Heart left ventricle (tissue), 16 donors: ENCODE measurements at places on chromosomes 2 and 18. TPM values are rescaled to one million over a fixed set of nuclear protein-coding genes. Genes with fewer than 3 reads are reported as not detected.

- DNase-seq = no peak
Measured at GRCh38 chr2:218419630-218420216, 800 bp downstream of the VIL1 start.

- DNase-seq = no peak
Measured at GRCh38 chr2:65548064-65548463, 115.7 kb upstream of the SPRED2 start.

VAMP5 gene
- total RNA-seq = 45.2 TPM

GRCh38 chr2:220310451-220310861, 683.0 kb downstream of the SLC4A3 start:
- no peak for DNase-seq

TACR1 gene
- not detected for total RNA-seq

NPHP1 gene
- total RNA-seq = 6.9 TPM

DNA sequence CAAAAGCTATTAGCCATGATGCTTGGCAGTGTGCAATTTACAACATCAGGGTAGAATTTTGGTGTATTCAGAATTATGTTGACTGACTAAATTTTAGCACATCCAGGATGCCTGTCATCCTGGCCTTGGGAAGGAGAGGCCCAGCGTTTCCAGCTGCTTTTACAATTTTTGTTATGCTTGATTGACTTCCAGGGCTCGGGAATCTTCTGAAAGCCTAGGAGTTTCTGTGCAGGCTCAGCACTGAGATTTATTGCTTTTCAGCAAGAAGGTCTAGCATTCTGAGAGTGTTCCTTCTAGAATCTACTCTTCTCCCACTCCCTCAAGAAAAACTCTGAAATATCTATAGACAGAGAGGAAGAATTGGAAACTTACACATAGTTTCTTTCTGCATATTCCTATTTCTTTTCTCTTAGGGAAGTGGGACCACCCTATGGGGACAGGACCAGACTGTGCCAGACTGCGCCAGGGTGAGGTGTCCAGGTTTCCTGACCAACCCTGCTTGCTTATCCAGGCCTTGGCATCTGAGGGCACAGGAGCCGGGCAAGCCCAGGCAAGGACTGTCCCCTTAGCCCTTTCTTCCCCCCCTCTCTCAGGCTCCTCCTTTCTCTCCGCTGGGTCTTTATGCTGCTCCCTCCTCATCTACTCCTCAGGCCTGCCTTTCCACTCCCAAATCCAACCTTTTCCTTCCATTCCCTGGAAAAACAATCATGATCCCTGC, 26.9 kb downstream of the MAIP1 start:
- DNase-seq = no peak

- DNase-seq = peak; percentile 85
Measured at GRCh38 chr18:76496194-76496890, 1.3 kb upstream of the ZNF516 start.
